ENCODE measurements at places on chromosomes 2 and 18. TPM values are rescaled to one million over a fixed set of nuclear protein-coding genes. Genes with fewer than 3 reads are reported as not detected.

GRCh38 chr2:101706819-101707177 lies 9.3 kb downstream of the MAP4K4 start:
- DNase-seq, result no peak

PER2 gene
- 3.6 TPM for total RNA-seq

CROCC2 gene
- not detected for total RNA-seq

IL1B gene
- not detected for total RNA-seq

DSG2 gene
- 66.0 TPM for total RNA-seq
